ENCODE measurements at places on chromosomes 5 and 9. TPM values are rescaled to one million over a fixed set of nuclear protein-coding genes. Genes with fewer than 3 reads are reported as not detected.
A peak's percentile ranks its signal among the peaks of the same experiment; 100 is the strongest.

- DNase-seq, result no peak
Measured at GRCh38 chr5:180865981-180866695, 5.1 kb upstream of the ZFP62 start.

- no peak for DNase-seq
Measured at GRCh38 chr9:88994469-88995199, 3.4 kb downstream of the S1PR3 start.

DNA sequence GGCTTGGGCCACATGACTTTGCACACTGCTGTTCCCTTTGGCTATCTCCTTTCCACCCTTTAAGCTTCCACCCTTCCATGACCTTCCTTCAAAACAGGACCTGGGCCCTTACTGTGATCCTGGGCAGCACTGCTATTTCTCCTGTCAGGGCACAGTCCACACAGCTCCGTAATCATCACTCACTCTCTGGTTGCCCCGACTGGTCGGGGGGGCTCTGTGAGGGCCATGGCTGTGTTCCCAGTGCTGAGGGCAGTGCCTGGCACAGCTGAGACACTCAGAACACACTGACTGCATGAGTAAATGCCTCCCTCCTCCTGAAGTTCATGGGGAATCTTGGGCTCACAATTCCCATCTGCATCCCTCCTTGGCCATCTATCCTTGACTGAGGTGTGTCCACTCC, 12.2 kb downstream of the TRAF1 start:
- DNase-seq, result no peak

GRCh38 chr9:130213911-130214761, 41.9 kb downstream of the NCS1 start:
- no peak for DNase-seq

GRCh38 chr9:86977205-86977835, 30.0 kb upstream of the GAS1 start:
- DNase-seq, result no peak

GRCh38 chr5:177546258-177546741, 8.1 kb downstream of the FAM193B start:
- DNase-seq, result peak; percentile 8

DNA sequence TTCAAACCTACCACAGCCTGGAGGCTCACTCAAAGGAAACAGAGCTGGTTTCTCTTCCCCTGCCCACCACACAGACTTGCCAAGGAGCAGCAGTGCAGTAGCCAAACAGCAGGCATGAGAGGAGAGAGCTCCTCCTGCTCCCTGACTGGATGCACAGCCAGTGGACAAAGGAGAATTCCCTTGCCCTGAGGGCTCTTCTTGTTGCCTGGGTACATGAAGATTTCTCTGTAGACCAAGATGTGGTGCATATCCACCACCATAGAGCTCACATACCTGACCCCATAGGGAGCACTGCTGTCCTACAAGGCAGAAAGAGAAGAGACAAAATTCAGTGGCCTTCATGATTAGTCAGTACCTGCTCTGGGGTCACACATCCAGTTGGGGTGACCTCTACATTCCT, 56.3 kb upstream of the SPATA31E1 start:
- no peak for DNase-seq

GRCh38 chr5:79168031-79168430, 56.4 kb downstream of the BHMT start:
- DNase-seq, result no peak

DNA sequence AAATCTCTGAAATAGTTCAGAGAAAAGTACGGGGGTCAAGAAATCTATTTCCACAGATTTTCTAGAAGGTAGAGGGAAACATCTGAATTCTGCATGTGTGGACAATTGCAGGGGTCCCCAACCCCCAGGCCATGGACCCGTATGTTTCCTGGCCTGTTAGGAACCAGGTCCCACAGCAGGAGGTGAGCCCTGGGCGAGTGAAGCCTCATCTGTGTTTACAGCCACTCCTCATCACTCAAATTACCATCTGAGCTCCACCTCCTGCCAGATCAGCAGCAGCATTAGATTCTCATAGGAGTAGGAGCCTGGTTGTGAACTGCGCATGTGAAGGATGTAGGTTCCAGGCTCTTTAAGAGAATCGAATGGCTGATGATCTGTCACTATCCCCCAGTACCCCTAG, 200.5 kb upstream of the EDIL3 start:
- DNase-seq, result no peak

DNA sequence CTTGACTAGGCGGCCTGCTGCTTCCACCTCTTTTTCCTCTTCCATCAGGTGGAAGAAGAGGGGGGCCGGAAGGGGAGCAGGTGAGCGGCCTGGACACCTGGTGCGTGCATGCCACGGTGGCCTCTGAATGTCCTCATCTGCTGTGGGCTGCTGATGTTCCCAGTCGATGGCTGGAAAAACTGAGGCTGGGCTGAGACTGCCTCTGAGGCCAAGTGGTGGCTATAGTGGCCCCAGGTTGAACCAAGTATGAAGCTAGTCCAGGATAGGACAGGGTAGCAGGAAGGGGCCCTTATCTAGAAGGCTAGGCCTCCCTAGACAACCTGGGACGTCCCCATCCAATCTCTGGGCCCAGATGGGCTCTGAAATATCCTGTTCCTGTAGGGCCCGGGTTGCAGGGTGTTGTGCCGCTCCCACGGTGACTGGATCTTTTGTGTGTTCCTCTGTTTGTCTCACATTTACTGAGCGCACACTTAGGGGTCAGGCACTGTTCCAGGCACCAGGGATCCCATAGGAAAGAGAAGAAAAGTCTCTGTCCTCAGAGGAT, 753 bp upstream of the NR5A1 start:
- no peak for DNase-seq

DNA sequence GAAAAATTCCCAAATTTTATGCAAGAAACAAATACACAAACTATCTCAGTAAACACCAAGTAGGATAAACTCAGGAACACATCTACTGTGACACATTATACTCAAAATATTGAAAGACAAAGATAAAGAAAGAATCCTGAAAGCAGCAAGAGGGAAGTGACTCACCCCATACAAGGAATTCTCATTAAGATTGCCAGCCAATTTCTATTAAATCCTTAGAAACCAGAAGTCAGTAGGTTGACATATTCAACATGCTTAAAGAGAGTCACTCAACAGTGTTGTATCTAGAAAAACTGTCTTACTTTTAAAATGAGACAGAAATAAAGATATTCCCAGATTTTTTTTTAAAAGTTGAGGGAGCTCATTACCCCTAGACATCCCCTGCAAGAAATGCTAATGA, 15.5 kb downstream of the SPATA31E1 start:
- DNase-seq, result no peak

- no peak for DNase-seq
Measured at GRCh38 chr9:94081864-94082463, 2.3 kb upstream of the PTPDC1 start.

GRCh38 chr5:83991566-83992224, 271.0 kb upstream of the HAPLN1 start:
- DNase-seq, result no peak

GRCh38 chr5:77663090-77663863, 24.8 kb upstream of the OTP start:
- no peak for DNase-seq

DNA sequence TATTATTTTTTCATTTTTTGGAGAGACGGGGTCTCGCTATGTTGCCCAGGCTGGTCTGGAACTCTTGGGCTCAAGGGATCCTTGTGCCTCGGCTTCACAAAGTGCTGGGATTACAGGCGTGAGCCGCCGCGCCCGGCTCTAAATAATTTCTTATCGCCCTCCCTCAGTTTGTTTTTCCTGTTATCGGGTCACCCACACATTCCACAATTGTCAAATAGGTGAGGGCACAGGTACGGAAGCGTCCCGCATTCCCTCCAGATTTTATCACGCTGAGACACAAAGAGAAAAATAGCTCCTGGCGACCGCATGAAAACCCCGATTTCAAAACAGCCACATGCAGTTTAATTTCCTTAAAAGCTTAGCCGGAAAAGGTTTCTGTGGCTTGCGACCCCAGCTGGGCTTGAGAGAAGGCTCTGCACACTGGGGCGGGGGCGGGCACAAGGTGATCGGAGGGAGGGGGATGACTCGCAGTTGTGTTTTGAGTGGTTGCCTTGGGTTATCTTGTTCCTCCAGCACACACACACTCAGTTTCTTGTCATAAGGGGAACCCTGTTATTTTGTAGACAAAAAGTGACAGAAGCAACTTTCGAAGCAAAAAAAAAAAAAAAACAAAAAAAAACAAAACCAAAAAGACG, 717 bp upstream of the IQGAP2 start:
- DNase-seq, result peak; percentile 91

GRCh38 chr5:18397371-18397770, 763.1 kb downstream of the TAF11L14 start:
- DNase-seq, result no peak

DNA sequence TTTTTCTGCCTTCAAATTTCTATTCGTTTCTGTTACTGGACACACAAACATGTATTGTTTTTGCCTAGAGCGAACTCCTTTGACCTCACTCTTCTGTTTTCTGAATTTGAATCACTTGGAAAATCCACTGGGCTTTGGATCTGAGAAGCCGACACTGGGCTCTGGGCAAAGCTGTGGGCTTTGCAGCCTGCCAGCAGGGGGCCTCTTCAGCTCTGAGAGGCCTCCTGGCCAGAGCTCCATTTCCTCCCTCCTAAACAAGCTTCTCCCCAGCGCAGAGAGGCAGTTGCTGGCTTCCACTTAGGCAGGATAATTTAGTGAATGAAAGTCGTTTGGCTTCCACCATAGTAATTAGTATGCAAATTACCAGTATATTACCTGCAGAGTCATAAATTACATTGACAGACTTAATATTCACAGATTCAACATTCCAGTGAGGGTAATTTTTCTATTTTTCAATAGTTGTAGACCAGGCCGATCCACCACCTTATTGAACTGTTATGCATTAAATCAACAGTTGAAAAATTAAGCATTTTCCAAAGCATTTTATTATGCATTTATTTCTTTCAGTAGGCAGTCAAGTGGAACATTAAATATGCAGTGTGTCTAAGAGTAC, 104.0 kb upstream of the ZNF366 start:
- DNase-seq, result peak; percentile 60

DNA sequence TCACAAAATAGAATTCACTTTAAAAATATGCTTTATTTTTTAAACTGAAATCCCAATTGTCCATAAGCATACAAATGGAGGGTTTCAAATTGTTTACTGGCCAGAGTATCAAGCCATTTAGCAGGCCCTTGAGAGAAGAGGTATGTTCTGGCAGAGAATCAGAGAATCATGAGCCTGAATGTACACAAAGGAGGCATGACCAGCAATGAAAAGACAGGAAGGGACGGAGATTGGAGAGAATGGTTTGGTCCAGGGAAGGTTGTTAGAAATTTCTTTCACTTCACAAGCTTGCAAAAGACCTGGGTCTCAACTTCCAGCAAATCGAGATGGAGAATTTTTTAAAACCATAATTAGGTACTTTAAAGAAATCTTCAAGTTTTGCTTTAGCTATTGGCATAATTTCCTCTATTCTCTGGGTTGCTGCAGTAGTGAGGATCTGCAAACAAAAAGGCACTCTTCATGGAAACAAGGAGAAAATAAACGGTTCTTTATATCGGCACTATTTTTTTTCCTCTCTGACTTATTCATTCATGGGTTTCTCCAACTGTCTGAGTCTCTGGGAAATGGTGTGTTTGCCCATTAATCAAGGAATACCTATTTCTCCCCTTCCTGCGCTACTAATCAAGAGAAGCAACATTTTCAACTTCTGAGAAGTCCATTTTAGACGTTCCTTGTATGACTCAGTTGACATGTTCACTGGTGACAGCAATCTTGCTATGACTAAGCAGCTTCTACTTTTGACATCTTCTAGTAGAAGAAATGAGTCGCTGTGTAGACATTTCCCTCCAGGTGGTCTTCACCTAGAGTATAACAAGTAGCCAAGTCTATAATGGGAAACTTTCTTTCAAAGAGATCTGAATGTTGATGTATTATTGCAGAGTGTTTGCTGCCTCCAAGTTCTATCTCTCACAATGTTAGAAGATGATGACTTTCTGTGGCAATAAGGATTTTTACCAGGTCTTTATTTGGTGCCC, 23.1 kb upstream of the ERCC6L2 start:
- peak; percentile 37 for DNase-seq

C5 gene
- total RNA-seq, result 1.6 TPM

AFF4 gene
- total RNA-seq, result 14.2 TPM

C5orf46 gene
- not detected for total RNA-seq

SAXO1 gene
- not detected for total RNA-seq

PRDM9 gene
- not detected for total RNA-seq

TTC39B gene
- total RNA-seq, result 46.4 TPM

NPM1 gene
- 3,194 TPM for total RNA-seq

GLRX gene
- total RNA-seq, result 50.4 TPM

LYSMD3 gene
- 10.2 TPM for total RNA-seq

ZNF300 gene
- 1.1 TPM for total RNA-seq

MCC gene
- total RNA-seq, result 0.81 TPM

FGD3 gene
- total RNA-seq, result 57.7 TPM

ANKRD20A1 gene
- total RNA-seq, result 0.88 TPM
